ENCODE measurements at places on chromosomes 7 and 10. TPM values are rescaled to one million over a fixed set of nuclear protein-coding genes. Genes with fewer than 3 reads are reported as not detected.

GRCh38 chr10:31749981-31750840, 178.4 kb downstream of the ARHGAP12 start:
- peak; percentile 81 for ATAC-seq

- ATAC-seq = no peak
Observed at GRCh38 chr10:33248638-33249037, 85.8 kb downstream of the NRP1 start.

DNA sequence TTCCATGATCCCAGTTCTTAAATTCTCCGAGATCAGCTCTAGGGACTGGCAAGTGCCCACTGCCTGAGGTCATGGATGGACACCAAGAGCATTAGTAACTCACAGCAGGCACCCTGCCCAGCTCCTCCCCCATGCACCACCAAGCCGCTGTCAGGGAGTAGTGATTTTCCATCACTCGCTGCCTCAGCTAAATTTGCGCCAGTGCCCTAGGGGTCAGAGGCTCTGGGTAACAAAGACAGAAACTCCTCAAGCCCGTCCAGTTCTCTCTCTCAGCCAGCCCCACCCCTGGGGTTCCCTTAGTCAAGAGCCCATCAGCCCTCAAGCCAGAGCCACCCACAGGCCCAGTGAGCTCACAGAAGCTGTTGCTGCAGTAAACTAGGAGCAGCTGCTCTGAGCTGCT, 30.0 kb downstream of the PAX2 start:
- ATAC-seq = peak; percentile 50

GRCh38 chr7:51045319-51046102, 262.8 kb upstream of the GRB10 start:
- ATAC-seq = no peak

- ATAC-seq = no peak
Observed at GRCh38 chr7:126843883-126844282, 408.9 kb downstream of the GRM8 start.

- ATAC-seq = no peak
Observed at GRCh38 chr7:57868771-57869483, 418.9 kb downstream of the ZNF716 start.

GRCh38 chr7:64951250-64951848, 39.5 kb downstream of the ZNF117 start:
- peak; percentile 46 for ATAC-seq

GRCh38 chr10:85666102-85666501, 700.5 kb downstream of the GRID1 start:
- ATAC-seq = no peak

GRCh38 chr7:147432079-147432478, 1158.5 kb upstream of the C7orf33 start:
- ATAC-seq = no peak

DNA sequence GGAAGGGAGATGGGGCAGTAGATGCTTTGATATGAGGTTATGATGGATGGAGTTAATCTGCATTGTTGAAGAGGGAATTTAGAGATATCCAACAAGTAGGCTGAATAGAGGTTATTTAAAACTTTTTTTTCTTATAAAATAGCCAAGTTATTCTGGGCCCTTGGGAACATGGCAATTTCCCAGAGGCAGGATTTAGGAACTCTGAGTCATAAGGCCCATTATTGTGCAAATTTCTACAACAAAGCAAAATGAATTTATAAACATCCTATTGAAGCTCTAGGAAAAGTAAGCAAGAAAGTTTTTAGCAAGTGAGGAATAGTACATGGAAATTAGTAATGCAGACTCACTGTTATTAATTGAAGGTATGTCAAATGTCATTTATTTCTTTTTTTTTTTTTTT, 160.9 kb upstream of the NPY start:
- ATAC-seq = no peak

DNA sequence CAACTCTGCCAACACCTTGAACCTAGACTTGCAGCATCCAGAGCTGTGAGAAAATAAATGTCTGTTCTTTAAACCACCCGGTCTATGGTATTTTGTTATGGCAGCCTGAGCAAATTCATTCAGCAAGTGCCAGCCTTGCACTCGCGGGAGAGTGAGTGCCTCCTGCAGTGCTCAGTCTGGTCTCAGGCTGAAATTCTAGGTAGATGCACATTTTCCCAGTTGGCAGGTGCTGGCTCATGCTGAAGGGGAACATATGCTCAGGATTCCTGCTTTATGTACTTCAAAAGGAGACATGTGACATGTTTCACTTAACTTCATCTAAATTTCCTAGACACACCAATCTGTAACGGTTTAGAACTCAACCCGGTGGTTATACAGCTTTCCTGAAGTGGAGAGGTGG, 170.8 kb downstream of the MGMT start:
- no peak for ATAC-seq

GRCh38 chr7:50056131-50056530, 36.9 kb downstream of the ZPBP start:
- ATAC-seq = no peak

DNA sequence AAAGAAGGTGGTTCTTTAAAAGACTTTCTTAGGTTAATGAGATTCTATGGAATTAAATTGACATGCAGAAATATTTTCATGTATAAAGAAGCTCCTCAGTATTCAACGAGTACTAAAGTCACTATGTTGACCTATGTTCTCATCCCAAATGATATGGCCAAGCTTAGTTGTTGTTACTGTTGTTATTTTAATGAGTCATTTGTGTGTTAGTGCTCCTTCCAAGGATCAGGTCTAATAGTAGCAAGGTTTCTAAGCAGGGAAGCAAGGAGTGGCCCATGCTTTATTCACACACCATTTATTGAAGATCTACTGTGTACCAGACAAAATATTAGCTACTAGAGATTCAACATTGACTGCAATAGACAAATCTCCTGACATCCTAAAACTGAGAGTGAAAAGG, 41.9 kb downstream of the LRRN3 start:
- ATAC-seq = no peak

DNA sequence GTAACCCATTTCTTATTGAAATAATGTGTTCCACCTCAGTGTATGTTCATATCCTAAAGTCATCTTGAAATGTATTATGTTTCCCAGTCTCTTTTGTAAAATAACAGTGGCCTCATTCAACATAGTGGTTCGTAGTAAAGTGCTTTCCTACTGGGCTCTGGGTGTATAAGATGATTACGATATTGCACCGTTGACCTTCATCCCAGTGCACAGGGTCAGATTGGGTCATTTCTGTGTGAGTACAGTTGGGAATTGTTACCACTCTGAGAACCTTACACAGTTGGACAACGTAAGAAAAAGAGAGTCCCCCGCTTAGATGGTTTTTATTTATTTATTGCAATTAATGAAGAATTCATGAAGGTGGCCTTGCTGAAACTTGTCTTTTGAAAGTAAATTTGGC, 135.6 kb downstream of the CHN2 start:
- no peak for ATAC-seq

DNA sequence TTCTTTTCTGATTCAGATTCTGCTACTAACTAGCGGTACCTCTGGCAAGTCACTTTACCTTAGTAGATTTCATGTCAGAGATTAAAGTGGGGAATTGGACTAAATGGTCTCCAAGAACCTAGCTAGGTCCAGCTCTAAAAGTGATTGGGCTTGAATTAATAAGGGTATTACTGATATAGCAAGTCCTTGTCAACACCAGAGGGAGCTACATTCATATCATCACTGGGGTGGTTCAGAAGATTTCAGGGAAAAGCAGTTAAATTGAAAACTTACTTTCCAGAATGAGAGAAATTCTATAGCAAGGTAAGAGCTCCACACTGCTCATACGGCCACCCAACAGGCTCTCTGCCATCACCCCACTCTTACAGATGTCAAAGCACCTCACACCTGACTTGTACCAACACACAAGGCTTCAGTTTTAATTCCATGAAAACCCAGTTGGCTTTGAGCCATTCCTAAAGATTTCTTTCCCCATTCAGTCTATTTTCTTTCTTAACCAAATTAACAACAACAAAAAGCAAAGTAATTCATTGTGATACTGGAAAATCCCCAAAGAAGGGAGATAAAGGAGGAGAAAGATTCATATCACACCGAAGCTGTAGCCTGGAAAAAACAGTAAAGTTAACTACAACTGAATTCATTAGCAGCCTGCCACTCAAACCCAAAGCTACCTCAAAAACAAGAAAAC, 38.0 kb upstream of the SPOCK2 start:
- no peak for ATAC-seq

- no peak for ATAC-seq
Observed at GRCh38 chr7:109836016-109836415, 1254.9 kb upstream of the LRRN3 start.

GRCh38 chr7:110590415-110590814, 500.5 kb upstream of the LRRN3 start:
- ATAC-seq = no peak

- ATAC-seq = peak; percentile 97
Observed at GRCh38 chr7:74587435-74588126, 69.9 kb upstream of the GTF2I start.

- ATAC-seq = no peak
Observed at GRCh38 chr10:91006752-91007346, 86.0 kb upstream of the ANKRD1 start.

DNA sequence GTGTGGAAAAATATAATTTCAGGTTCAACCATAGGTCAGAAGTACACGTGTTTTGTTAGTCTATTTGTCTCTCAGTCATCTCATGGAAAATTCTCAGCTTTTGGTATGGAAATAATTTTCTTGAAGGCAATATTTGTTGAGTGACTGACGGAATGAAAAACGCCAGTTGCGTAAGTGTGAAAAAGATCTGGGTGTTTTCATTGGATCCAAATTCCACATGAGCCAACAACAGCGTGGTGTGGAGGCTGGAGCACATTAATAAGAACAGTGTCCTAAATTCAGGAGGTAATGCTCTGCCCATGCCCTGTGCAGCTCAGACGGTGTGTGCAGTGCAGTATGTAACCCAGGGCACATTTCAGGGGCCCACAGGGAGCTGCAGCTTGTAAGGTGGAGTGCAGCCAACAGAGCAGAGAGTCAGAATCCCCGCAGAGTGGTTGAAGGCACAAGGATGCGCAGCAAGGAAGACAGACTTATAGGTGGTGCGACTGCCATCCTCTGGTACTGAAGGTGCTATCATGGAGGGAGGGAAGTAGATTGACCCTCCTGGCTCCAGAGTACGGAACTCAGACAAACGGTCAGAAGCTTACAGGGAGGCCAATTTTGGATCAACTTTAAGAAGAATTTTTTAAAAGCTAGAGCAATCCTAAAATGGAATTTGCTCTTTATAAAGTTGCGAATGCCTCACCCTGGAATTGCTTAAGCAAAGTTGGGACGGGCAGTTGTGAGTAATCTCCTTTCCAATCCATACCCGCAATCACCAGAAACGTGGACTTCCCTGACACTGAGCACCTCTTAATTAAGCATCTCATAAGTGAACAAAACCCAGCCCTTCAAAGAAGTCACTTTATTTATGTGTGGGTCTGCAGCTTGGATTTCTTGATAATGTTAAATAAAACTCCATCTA, 38.0 kb downstream of the EGFR start:
- ATAC-seq = no peak

DNA sequence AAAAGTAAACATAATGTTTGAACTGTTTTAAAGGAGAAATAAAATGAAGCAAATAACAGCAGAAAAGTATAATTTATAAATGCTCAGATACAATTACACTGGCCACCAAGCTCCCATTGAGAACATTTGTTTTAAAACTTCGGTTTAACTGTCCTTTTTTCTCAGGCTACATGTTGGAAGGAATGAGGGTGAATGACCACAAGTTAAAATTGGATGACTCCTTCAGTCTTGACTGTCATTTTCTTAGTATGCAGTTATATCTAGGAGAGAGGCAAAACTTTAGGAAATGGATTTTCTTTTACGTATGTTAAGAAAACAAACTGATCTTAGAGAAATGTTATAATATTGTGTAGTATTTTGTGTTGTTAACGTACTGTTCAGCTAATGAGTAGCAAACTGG, 5.0 kb downstream of the TRIM24 start:
- ATAC-seq = no peak

GRCh38 chr7:94971051-94971867, 63.9 kb downstream of the PPP1R9A start:
- ATAC-seq = no peak

DNA sequence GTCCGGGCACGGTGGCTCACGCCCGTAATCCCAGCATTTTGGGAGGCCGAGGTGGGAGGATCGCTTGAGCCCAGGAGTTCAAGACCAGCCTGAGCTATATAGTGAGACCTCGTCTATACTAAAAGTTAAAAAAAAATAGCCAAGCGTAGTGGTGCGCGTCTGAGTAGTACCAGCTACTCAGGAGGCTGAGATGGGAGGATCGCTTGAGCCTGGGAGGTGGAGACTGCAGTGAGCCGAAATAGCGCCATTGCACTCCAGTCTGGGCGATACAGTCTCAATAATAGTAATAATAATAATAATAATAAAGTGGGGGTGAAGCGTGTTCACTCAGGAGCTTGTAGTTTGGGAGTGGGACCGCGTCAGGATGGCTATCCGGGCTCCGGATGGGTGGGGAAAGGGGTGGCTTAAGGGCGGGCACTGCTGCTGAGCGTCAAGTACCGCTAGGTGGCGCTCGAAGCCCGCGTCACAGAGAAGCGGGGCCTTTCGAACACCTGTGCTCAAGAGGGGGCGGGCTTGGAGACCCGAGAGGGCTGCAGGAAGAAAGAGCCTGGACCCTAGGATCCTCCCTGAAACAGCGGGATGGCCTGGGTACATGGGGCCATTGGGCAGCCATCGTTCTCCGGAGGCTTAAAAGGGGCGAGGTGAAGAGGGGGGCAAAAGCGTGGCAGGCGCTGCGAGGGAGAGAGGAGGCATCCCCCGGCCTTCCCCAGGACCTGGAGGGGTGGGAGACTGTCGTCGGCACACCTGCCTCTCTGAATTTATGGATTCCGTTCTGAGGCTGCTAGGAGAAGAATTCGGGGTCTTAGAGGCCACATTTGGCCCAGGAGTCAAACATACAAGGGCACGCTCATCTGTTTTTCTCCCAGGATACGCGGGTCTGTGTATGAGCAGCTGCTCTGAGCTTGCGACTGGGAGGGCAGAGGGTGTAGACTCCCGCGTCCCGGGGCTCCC, 14.5 kb downstream of the LBX1 start:
- peak; percentile 34 for ATAC-seq

DNA sequence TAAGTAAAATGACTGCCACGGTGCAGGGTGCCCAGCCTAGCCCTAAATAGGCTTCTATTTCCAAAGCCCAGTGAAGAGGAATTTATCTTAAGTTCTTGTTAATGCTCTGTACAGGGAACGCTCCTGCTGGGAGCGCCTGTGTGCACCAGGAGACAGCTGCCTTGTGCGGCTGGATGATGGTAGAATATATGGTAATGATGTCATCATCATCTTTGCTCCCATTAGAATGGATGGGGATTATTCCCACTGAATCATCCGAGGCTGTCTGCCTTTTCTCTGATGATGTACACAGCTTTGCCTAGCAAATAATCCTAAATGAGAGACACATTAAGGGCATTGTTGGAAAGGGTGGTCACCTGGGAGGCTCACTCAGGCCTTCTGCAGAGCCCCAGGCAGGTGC, 928.1 kb downstream of the CCSER2 start:
- peak; percentile 38 for ATAC-seq

GRCh38 chr7:99004781-99005500, 126.6 kb downstream of the TRRAP start:
- no peak for ATAC-seq

The GPRIN2 gene
- 1.5 TPM for total RNA-seq

The ODAD2 gene
- 5.6 TPM for total RNA-seq

The GPR26 gene
- total RNA-seq = 0.16 TPM

The C10orf67 gene
- total RNA-seq = 0.11 TPM

The CEP55 gene
- 1.8 TPM for total RNA-seq

The USP54 gene
- 13.4 TPM for total RNA-seq

The VWC2 gene
- 3.9 TPM for total RNA-seq

The POLR2J2 gene
- total RNA-seq = 0.87 TPM

The AGAP4 gene
- total RNA-seq = 11.6 TPM

The CCDC172 gene
- total RNA-seq = not detected

The WIPF3 gene
- 3.8 TPM for total RNA-seq

The OR2A5 gene
- 0.15 TPM for total RNA-seq

The ITPRID1 gene
- total RNA-seq = 2.9 TPM

Data from motor neuron (in vitro differentiated cells).